ENCODE measurements at places on chromosomes 1 and 21.

GRCh38 chr1:63693944-63694571, 79.8 kb upstream of the ROR1 start:
- DNase-seq, result no peak

DNA sequence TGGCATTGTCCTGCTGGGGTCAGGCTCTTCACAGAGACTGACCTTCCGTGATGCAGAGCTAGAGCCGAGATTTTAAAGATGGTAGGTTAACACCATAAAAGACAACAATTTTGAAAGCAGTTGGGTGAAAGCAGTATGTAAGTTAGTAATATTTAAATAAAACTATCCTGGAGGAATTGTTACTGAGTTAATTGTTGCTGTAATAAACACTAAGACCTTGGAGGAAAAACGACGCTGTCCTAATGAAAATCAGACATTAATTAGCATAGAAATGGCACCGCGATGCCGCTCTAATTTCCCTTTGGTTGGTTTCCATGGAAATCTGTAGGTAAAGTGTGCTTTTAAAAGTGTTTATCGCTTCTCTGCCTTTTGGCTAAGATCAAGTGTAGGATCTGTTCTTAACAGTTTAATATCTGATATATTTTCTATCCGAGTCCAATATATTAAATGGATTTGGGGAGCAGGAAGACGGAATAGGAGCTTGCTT, 745 bp upstream of the ANP32E start:
- DNase-seq, result no peak

DNA sequence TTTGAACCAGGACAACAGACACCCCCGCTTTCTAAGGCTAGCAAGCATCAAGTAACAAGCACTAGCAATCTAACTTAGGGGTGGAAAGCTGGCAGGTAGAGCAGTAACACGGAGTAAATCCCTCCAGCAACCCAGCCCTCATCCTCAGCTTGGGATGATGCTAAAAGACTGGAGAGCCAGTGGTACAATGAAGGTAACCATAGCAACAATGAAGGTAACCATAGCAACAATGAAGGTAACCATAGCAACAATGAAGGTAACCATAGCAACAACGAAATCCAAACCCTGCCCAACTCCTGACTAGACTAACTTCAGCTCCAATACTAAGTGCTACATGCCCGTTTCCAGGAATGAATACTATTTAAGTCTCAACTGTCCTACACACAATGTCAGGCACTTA, 22.2 kb upstream of the EIF4G3 start:
- DNase-seq, result no peak

GRCh38 chr1:79004916-79005315, 1.6 kb downstream of the ADGRL4 start:
- DNase-seq, result no peak

- no peak for DNase-seq
Measured at GRCh38 chr21:42295845-42296244, 19.4 kb downstream of the TFF3 start.

GRCh38 chr1:44500181-44501046, 95.4 kb downstream of the RNF220 start:
- DNase-seq, result no peak

- DNase-seq, result no peak
Measured at GRCh38 chr1:172167796-172168596, 252.5 kb upstream of the C1orf105 start.

GRCh38 chr21:17697473-17697872, 84.8 kb upstream of the BTG3 start:
- no peak for DNase-seq

DNA sequence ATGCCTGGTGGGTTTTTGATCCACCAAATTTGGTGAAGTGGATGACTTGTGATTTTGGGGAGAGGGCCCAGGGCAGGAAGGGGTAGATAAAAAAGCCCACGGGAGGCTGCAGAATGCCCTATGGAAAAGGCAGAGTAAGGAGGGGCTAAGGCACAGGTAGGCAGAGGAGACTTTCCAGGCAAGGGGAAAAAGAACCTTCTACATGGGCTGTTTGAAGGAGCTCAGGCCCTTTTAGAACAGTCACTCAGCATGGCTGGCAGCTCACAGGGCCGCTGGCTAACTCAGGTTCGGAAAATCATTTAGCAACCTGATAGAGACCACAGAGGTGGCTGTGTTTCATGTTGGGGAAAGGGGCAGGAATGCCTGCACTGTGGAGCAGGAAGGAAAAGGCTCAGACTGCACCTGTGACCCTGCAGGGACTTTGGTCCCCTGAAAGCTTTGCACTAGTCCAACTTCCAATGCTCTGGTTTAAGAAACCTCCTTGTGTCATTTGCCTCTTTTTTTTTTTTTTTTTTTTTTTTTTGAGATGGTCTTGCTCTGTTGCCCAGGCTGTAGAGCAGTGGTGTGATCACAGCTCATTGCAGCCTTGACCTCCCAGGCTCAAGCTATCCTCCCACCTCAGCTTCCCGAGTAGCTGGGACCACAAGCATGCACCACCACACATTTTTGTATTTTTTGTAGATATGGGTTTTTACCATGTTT, 58.5 kb upstream of the ENAH start:
- no peak for DNase-seq

- DNase-seq, result no peak
Measured at GRCh38 chr1:151994956-151995355, 1.3 kb upstream of the S100A10 start.

GRCh38 chr1:208885060-208885459, 640.9 kb upstream of the PLXNA2 start:
- no peak for DNase-seq

DNA sequence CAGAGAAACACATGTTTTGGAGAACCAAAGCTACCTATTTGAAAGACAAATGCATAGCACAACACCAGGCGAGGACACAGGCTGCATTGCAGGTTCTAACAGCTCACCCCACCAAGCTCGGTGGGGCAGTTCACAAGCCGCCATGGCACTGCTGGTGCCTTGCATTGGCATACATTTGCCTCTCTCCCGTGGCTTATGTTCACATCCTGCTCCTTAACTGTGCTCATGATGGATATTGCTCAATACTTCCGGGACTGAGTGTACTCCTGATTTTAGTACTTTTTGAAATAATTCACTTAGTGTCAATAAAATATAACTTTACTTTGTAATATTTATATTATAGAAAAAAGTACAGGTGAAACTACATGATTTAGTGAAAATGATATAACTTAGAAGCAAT, 1187.4 kb upstream of the NCAM2 start:
- DNase-seq, result no peak

DNA sequence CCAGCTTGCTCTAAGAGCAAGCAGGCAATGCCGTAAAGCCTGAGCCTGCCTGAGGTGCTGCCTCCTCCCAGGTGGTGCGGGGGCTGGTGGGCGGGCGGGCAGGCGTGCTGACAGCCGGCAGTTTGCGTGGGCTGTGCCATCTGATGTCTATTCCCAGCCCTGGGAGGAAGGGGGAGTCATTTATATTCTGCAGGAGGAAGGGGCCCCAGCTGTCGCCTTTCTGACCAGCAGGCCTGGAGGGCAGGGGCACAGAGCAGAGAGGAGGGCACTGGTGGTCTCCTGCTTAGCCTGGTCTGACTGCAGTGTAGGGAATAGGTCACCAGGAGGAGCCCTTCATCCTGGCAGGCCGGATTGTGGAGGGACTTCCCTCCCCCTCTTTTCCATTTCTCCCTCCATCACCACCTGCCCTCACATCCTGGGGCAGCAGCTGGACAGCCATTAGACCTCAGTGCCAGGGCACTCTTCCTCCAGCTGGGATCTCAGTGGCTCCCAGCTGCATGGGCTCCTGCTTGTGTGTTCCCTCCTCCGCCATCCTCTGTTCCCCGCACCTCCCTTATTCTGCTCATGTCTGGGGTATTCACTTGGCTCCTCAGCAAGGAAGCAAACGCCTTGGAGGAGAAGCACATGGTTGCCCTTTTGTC, 4.4 kb downstream of the CYB561D1 start:
- no peak for DNase-seq

DNA sequence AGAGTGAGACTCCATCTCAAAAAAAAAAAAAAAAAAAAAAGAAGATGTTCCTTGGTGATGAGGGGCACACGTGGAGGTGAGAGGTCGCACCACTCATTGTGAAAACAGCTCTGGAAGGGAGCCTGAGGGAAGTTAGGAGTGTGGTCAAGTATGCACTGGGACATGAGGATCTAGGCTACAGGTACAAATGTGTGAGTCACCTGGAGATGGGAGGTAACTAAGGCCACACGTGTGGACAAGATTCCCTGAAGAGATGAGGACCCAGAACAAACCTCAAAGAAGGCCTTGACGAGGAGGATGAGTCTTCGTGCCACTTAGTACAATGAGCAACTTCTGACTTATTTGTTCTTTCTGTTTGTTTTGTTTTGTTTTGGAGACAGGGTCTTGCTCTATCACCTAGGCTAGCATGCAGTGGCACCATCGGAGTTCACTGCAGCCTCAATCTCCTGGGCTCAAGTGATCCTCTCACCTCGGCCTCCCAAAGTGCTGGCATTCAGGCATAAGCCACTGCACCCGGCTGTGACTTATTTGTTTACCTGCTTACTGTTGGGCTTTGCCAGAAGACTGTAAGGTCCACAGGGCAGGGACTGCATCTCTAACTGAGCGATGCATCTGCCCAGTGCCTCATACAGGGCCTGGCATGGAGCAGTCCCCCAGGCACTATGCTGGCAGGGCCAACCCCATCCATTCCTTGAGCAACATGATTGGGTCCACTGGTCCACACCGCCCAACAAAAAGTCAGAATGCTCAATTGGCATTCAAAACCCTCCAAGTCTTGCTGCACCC, 6.4 kb downstream of the ASAP3 start:
- no peak for DNase-seq

GRCh38 chr1:54124472-54124871, 28.3 kb downstream of the CDCP2 start:
- no peak for DNase-seq

- no peak for DNase-seq
Measured at GRCh38 chr21:45557616-45558043, 15.4 kb upstream of the SLC19A1 start.

DNA sequence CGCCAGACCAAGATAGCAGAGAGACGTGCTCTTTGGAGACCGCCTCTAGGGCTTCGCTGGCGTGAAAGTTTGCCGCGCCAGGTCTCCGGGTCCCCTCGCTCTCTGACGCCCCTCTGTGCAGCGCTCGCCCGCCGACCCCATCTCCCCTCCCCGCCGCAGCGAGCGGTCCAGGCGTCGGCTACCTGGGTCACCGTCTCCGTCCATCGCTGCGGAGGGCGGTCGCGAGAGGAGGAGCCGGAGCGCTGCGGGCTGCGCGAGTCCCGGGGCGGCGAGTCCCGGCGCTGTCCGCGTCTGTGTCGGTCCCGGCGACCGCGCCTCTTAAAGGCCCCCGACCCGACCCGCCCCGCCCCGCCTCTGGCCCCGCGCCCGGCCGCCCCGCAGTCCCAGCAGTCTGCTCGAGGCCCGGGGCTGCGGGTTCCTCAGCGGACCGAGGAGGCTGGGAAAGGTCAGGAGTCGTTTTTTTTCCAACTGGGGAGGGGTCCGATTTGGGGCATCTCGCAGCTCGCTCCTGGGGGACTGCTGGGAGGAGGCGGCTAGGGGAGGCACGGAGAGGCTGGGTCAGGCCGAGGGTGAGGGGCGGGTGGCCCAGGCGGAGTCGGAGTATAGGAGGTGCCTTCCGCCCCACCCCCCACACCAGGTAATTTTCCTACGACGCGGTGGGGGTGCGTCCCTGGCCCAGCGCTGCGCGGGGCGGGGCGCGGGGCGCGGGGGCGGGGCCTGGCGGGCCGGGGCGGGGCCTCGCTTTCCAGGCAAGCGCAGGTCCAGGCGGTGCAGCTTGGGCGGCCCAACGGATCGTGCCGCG, at the start of the genes FBXO2 and FBXO44:
Gene FBXO2, minus strand, starts transcription at position 293 of the 802 bp plus-strand sequence. Its CDS starts 89 bp downstream, at position 204.
Gene FBXO44, plus strand, starts transcription at position 741 of the 802 bp plus-strand sequence. CDS start 959 bp downstream, outside the sequence.
- peak; percentile 36 for DNase-seq

GRCh38 chr1:232521660-232522059, 108.3 kb downstream of the SIPA1L2 start:
- no peak for DNase-seq

DNA sequence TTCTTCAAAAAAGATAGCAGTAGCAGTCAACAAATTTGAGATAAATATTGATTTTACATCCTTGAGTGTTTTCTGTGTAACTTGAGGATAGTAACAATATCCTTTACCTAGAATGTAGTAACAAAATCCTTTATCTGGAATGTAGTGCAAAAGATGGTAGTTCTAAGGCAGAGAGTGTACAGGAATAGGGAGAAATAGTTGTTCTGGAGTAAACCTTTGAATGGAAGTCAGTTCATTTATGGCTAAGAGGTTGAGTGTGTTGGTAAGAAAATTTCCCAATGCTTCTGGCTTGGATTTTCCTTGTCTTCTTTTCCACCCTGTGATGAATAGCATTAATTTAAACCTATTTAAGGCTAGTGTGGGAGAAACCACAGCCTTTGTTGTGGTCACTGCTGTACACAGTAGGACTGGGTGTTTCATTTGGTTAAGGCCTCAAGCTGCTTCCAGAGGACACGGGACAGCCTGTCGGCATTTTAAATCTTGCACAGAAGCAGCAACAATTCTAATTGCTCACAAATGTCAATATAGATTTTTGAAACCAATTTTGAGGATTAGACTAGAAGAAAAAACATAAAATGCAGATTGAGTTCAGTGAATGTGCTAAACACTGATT, 11.3 kb downstream of the NFIA start:
- DNase-seq, result no peak

GRCh38 chr1:16010837-16011236, 6.8 kb downstream of the SRARP start:
- DNase-seq, result no peak

DNA sequence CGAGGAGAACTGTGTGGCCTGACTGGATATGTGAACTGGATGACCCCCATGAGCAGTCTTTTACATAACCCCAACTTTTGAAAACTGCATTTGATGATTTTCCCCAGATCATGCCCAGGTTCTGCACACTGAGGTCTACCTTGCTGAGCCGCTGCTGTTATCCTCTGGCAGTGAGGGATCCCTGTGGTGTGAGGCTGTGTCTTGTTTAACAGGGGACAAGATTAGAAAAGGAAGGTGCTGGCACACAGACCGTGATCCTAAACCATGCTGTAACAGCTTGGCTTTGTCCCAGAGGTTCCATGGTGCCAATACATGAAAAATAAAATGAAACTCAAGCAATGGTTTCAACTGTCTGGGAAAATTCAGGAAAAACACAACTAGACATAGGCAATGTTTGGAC, 134.2 kb downstream of the ZZZ3 start:
- DNase-seq, result no peak

DNA sequence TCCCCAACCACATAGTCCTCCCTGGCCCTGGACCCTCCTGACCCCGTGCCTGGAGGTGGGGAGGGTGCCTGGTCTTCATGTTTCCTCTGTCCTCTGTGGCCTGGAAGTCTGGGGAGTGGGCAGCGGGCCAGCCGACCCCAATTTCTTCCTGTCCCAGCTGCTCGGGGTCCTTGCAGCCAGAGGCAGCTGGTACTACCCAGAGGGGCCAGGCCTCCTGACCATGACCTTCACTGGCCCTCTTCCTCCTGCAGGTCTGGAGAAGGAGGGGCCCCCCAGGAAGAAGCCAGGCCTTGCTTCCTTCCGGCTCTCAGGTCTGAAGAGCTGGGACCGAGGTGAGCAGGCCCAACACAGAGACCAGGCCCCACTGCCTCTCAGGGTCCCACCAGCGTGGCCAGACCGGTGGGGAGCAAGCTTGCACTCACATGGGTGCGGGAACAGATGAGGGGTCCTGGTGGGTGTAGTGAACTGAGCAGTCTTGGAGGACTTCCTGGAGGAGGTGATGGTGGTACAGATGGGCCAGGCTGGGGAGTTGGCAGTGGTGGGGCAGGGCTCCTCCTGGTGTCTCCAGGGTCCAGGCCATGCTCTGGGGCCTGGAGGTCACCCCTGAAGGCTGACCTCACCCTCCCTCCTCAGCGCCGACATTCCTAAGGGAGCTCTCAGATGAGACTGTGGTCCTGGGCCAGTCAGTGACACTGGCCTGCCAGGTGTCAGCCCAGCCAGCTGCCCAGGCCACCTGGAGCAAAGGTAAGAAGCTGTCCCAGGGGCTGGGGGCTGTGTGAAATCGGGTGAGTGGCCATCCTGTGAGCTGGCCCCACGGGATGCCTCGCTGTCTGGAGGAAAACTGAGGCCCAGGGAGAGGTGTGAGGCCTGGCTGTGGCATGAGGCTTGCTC, 32.7 kb downstream of the TRIM11 start:
- no peak for DNase-seq

Data from stimulated activated CD4-positive, alpha-beta T cell treated with anti-CD3 and anti-CD28 coated beads, Interleukin-15, amount 100 ng/mL, for 48 hours (primary cell).